Stimulated activated CD4-positive, alpha-beta T cell treated with anti-CD3 and anti-CD28 coated beads, TNF-alpha, amount 100 ng/mL, for 24 hours (primary cell): ENCODE measurements at places on chromosomes 2 and 18.
A peak's percentile ranks its signal among the peaks of the same experiment; 100 is the strongest.

- no peak for DNase-seq
These were observed 2.0 kb downstream of the KCNF1 start for GRCh38 chr2:10913501-10914271.

DNA sequence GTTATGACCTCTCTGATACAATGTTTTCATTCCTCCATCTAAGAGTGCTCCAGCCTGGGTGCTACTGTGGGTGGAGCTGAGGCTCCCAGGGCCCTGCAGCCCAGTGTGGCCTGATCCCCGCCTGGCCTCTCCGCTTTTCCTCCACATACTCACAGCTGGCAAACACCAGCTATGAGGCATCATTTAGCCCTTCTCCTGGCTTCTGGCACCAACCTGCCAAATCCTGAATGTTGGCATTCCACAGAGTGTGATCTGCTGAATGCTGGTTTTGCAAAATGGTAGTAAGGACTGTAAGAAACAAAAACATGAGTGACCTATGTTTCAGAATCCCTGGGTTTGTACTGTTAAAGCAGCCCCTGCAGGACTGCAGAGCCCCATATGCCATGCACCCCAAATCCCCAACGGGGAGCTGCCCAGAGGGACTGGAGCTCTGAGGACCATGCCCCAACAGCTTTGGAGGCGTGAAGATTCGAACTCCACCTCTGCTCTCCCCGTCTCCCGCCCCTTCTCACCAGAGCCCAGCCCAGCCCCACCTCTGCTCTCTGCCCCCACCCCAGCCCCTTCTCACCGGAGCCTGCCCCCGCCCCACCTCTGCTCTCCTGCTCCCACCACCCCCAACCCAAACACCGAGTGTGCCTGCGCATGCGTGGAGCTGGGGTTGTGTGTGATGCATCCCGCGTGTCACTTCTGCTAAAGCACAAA lies 4.2 kb downstream of the SLC66A2 start:
- no peak for DNase-seq

- DNase-seq, result peak; percentile 15
These were observed at the start of gene TYMS for GRCh38 chr18:657311-658000. TSS of gene TYMS (plus strand) at chr18:657653. CDS start at chr18:657743, 90 bp downstream.

DNA sequence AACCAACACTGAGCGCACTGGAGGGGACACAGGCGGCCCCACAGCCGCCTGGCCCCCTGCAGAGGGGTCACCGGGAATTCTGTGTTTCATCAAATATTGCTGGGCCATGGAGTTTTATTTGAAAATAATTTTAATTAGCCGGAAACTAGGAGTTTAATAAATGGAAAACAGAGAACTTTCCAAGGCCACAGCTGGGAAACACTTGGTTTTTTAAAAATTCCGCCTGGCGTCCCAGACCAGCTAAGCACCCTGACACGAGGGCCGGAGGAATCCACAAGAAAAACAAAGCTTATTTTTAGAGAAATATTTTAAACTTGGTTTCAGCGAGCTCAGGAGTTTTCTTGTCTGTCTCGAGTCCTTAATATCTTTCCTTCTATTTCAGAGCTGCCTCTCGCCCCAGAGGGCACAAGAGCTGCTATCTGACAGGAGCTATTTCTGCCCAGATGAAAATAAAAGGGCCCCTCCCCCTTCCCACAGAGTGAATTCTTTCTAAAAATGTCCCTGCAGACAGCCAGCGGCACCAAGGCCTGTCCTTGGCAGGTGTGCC lies 8.2 kb downstream of the ZFP36L2 start:
- DNase-seq, result no peak

DNA sequence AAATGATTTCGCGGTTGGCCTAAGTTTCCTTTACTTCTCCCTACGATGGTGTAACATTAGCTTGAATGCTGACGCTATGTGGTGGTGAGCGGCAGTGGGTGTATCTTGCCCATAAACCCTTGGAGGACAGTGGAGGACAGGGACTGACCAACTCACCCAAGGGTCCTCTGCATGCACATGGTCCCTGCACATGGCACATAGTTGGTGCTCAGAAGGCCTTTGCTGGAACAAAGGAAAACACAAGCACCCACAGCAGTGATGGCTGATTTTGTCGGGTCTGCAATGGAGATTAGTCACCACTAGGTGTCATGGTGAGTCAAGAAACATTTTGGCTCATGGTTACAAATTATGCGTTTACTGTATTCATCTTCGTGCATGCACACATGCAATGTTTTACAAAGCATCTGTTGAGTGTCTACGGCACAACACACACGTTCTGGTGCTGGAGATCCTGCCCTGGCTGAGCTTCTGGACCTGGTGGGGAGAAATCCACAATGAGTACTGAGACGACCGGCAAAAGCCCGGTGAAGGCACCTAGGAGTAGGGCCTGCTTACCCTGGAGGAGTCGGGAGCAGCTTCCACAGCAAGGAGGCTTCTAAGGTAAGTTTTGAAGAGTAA lies 44.0 kb downstream of the PDCL3 start:
- peak; percentile 9 for DNase-seq

- DNase-seq, result no peak
These were observed 21.9 kb upstream of the CHRNA1 start for GRCh38 chr2:174786066-174786725.

DNA sequence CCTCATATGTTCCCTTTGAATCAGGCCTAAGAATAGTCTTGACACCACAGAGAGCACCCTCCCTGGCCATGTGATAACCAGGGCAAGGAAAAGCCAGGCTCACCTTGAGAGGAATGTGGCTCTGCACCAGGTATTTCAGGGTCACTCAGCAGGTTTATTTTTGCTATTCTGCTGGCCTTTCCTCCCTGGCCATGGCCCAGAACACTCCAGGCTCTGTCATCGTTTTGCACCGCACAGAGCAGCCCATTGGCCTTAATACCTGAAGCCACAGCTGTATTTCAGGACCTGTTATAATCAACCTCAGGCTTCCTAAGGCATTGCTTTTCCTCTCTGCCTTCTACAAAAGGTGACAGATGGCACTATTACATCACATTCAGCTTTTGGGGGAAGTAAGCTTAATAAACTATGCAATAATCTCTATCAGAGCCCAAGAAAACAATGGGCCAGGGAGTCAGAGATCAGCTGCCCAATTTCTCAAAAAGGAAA lies 668.3 kb downstream of the IRS1 start:
- DNase-seq, result no peak

DNA sequence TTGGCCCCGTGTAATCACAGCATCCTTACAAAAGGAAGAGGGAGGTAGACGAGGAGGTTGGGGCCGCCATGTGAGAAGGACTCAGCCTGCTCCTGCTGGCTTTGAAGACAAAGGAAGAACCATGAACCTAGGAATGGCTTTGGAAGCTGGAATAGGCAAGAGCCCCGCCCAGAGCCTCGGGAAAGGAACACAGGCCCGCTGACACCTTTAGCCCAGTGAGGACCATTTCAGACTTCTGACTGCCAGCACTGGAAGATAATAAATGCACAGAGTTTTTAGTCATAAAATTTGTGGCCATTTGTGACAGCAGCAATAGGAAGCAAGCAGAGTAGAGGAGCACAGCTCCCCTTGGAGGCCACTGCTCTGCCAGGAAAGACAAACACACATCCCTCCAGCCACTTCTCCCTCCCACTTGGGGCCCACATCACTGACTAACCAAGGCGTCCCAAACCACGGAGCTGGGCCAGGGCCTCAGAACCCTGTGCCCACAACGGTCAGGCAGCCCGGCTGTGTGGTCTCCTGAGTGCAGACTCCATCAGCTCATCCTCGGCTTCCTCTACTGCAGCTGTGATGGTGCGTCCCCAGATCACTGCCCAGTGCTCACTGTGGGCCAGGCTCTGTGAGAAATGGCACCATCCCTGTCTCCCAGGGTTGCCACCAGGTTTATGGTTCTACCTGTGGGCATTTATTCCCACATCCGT lies 39.7 kb downstream of the TFCP2L1 start:
- no peak for DNase-seq

DNA sequence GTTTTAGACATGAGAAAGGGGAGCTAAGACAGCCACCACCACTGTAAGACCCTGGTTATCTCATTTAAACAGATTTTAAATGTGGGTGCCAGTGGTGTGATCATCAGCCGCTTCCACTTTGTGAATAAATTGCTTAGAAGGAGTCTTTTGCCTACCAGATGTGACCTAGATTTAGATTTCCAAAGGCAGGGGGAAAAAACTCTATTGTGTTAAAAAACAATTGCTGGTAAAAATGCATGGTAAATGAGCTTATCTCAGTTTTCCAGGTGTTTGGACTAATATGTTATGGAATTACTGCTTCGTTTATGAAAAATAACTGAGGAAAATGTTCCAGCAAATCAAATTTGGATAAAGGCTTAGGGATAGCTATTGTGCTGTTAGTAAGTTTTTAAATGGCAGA lies 466.3 kb upstream of the RAB12 start:
- no peak for DNase-seq

DNA sequence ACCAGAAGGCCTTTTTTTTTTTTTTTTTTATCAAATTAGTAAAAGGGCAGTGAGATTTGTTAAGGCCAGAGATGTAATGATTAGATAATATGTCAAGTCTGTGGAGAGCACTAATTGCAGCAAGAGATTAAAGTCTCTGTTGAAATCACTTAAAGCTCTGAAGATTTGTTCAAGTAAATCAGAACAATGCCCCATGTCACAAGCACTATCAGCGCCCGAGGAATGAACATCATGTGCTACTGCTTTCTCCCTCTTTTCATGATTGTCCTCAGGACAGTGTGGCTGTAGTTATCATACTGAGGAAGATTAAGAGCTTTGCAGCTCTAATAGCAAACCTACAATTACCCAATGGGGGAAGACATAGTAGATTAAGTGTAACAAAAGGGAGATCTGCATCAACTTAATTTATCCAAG lies 71.1 kb downstream of the TDRD15 start:
- DNase-seq, result no peak

GRCh38 chr2:217643789-217644301 lies 358.9 kb downstream of the TNS1 start:
- no peak for DNase-seq

GRCh38 chr18:3015851-3016250 lies 2.9 kb upstream of the LPIN2 start:
- no peak for DNase-seq

DNA sequence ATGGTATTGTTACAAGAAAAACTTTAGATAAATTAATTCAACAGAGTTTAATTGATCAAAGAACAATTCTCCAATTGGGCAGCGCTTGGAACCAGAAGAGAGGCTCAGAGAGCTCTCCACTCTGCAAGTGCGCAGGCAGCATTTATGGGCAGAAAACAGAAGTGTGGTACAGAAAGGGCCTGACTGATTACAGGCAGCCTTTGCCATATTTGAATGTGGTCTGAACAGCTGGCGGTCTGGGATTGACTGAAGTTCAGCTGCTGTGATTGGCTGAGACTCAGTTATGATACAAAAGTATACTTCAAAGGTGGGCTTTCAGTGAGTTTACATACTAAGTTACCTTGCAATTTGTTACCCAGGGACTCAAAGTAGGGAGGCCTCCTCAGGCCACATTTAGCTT lies 301.3 kb upstream of the ID2 start:
- DNase-seq, result no peak

DNA sequence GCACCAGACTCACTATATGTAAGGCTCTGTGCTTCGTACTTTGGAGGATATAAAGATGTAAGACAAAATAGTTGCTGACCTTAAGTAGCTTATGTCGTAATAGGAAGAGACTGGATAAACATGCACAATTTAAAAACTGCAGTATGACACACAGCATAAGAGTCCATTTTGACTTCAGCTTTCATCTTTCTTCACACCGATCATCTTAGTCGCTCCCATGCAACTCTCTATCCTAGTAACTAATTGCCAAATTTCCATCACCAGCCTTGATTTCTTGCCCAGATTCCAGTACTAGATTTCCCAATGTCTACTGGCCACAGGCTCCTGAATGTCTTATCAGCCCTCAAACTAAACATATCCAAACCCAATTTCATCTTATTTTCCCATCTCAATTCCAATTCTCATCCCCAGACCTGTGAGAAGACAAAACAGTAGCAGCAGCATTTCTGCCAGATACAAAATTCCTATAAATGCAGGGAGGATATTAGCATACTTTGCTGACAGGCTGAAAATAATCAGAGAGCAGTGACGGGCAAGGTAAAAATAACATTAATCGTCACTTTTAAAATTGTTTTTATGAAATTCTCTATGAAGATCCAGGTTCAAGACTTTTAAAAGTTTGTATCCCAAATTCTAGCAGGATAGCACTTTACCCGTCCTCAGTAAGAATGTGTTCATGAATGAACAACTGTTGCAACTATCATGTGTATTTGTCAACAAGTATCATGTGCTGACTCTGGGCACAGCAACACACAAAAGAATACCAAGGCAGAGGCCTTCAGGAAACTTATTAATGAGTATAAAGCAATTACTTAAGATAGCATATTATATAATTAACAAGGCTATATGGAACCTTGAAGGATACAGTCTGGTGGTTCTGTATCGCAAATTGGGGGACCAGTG lies 42.2 kb downstream of the KIDINS220 start:
- DNase-seq, result no peak

DNA sequence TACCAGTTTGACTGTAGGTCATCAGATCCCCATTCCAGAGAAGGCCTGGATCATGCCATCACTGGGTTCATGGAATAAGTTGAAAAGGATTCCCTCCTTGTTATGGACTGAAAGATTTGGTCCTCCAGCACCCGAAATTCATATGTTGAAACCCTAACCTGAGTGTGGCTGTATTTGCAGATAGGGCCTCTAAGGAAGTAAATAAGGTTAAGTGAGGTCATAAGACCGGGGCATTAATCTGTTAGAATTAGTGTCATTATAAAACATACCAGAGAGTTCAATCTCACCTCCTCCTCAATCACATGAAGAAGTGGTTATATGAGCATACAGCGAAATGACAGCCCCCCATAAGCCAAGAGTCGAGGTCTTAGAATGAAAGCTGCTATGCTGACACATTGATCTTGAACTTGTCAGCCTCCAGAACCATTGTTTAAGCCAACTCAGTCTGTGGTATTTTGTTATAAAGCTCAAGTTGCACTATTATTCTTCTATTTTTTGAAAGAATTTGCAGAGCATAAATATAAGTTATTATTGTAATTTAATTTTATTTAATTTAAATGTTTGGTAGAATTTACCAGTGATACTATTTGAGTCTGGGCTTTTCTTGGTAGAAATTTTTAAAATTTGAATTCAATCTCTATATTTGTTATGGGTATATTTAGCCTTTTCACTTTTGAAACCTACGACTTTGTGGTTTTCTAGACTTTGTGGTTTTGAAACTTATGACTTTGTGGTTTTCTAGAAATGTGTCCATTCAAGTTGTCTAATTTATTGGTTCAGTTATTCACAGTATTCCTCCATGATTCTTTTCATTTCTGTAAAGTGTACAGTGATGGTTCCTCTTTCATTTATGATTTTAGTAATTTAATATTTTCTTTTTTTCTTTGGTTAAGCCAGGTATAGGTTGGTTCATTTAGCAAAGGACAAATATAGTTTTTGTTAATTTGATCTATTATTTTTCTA lies 1206.7 kb upstream of the CDH2 start:
- DNase-seq, result no peak

DNA sequence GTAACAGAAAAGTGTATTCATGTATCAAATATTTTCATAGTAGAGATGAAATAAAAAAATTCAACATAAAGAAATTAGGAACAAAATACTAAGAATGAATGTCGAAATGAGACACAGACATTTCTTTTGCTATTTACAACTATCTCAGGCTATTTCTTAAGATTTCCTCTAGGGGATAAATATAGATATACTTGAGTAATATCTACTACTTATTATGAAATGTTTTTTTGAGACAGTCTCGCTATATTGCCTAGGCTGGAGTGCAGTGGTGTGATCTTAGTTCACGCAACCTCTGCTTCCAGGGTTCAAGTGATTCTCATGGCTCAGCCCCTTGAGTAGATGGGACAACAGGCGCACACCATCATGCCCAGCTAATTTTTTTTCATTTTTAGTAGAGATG lies 326.1 kb downstream of the RNF144A start:
- DNase-seq, result no peak
